ENCODE measurements at places on chromosomes 7 and 10. TPM values are rescaled to one million over a fixed set of nuclear protein-coding genes. Genes with fewer than 3 reads are reported as not detected.
A peak's percentile ranks its signal among the peaks of the same experiment; 100 is the strongest.

DNA sequence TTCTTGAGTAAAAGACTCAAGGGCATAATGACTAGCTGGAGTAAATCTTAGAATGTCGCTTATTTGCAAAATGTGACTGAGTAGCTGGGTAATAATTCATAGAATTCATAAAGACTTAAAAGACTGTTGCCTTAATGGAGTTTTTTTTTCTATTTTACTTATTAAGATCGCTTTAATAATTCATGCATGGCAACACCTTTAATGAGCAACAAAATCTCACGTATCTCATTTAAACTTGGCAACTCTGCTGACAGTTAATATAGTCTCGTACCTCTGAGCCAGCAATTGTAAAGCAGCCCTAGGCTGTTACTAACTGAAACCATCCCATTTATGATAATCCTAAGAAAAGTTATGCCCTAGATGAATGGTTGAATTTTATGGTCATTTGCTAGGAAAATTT is 87.8 kb upstream of the SLC26A5 start:
- no peak for DNase-seq

GRCh38 chr7:47948141-47948790 is at the start of gene PKD1L1:
PKD1L1 (minus strand) TSS chr7:47948466; CDS start chr7:47948440, 26 bp downstream.
- DNase-seq, result no peak

- no peak for DNase-seq
These were observed 223.2 kb downstream of the ELMO1 start for GRCh38 chr7:37225285-37225969.

DNA sequence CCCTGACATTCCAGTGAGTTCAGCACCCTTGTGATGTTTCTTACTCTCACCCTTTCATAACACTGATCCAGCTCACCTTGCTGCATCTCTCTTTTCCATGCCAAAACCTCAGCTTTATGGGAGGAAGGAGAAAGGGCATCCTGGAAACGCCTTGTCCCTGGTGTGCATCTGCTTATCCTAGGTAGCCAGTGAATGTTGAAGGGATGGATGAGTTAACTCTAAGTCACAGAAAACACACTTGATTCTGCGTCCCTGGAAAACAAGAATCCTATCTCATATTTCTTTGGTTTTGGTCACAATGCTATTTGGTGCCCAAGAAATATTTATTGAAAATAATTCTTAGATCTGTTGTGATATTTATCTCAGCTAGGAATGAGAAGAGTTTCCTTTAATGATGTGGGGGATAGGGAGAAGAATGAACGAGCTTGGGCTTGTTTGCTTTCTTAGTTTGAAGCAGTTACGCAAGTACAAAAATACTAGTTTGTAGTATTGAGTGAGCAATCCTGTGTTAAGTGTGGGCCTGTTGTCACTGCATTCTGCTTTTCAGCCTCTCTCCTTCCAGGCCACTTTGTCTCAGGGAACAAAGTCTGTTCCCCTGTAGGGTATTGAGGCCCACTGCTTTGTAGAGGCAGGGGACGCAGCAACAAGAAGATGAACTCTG is 126.5 kb downstream of the ARID5B start:
- no peak for DNase-seq

DNA sequence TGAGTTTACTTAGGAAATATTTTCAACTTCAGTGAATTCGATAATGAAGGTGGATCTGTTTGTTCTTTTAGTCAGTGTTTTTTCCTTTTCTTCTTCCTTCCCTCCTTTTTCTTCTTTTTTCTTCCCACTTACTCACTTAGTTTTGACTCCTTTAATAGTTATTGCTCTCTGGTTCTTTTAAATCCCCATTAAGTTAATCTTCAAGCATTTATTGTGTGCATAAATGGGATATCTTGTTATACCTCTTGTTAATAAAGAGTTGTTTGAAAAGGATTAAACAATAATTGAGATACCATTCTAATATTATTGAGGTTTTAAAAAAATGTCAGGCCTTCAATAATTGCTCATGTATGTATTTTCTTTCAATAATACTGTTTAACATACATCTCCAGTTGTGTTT is 19.5 kb downstream of the STAM start:
- DNase-seq, result no peak

DNA sequence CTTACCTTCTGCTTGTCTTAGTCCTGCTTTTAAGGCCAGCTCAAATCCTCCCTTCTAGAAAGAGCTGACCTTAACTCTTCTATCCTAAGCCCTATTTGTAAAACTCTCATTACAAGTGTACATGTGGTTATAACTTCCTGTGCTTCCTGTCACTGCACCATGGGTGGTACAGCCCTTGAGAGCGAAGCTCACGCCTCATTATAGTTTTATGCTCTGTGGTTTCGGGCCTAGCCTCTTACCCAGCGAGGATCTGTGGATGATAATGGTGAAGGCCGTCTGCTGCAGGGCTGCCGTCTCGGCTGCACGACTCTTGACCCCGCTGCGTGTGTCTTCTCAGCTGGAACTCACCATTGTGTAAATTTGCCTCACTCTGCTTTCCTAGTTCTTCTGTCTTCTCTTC is 74.6 kb downstream of the CUL1 start:
- DNase-seq, result no peak

GRCh38 chr7:44430054-44430453 is 60.4 kb downstream of the NUDCD3 start:
- DNase-seq, result no peak

RET gene
- total RNA-seq, result 5.9 TPM

LRRC4 gene
- not detected for total RNA-seq

KLLN gene
- 1.4 TPM for total RNA-seq

GRCh38 chr7:501526-501925 is 18.1 kb downstream of the PDGFA start:
- DNase-seq, result no peak

GRCh38 chr7:81114633-81115032 is 195.8 kb upstream of the SEMA3C start:
- DNase-seq, result no peak

DNA sequence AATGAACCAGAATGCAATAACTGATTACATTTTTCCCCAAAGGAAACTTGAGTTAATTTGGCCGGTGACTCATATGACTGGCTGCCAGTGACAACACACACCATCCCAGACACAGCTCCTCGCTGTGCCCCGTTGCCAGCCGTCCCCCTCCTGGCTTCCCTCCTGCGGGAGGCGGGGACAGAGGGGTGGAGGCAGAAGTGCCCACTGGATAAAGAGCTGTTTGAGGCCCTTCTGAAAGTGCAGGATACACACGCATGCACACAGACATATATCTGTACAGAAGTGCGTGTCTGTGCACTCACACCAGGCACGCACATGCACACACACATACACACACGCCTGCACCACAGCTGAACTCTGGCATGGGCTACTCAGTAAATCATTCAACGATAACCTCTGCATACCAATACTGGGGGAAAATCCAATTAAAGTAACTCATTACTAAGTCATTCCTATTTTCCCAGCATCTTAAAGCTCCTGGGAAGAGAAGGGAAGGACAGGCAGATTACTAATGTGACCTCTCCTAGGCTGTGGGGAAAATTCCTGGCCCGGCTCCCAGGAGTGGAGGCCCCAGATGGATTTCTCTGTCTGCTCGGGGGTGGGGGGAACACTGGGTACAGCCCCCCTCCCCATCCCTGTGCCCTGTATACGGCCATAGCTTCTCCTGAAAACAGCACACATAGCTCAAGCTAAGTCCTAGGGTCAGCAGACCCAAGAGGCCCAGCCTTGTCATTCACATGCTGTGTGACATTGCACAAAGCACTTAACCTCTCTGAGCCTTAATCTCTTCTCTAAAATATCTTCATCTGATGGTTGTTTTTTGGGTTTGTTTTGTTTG is 52.3 kb upstream of the MYL10 start:
- peak; percentile 26 for DNase-seq

DNA sequence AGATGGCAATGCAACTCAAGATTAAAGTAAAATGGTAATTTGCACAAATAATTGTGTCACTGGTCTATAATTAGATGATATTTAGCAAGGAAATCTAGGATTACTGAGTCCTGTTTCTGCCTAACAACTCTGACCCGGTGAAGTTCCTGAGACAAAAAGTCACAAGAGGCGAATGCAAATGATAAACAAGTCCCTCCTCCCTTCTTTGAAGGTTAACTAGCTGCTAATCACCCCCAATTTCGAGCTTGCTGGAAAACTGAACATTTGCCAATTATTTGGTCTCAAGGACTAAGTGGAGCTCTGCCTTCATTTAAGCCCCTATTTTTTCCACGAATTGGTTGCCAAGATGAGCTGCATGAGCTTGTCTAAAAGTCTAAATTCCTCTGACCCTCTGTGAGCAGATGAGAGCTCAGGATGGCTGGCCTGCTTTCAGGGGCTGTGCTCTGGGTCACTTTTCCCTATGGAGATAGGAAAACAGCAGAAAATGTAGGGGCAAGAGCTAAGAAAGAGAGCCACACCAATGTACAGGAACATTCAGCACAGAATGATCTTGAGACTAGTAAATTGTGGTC is 127.3 kb downstream of the MBL2 start:
- no peak for DNase-seq

DNA sequence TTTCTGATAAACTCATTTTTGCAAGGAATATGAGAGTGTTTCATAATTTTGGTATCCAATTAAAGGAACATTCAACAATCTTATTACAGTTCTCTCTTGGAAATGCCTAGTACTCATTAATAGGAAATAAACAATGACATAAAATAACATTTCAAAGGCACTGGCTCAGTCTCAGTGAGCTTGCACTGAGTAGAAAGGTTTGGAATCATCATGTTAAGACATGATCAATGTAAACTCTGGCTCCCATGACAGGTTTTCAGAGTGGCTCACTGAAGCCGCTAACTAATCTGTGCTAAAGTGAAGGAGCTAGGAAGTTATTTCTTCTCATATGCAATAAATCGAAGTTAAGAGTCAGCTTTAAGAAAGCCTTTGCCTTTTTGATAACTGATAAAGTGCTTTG is 203.3 kb upstream of the HGF start:
- no peak for DNase-seq

DNA sequence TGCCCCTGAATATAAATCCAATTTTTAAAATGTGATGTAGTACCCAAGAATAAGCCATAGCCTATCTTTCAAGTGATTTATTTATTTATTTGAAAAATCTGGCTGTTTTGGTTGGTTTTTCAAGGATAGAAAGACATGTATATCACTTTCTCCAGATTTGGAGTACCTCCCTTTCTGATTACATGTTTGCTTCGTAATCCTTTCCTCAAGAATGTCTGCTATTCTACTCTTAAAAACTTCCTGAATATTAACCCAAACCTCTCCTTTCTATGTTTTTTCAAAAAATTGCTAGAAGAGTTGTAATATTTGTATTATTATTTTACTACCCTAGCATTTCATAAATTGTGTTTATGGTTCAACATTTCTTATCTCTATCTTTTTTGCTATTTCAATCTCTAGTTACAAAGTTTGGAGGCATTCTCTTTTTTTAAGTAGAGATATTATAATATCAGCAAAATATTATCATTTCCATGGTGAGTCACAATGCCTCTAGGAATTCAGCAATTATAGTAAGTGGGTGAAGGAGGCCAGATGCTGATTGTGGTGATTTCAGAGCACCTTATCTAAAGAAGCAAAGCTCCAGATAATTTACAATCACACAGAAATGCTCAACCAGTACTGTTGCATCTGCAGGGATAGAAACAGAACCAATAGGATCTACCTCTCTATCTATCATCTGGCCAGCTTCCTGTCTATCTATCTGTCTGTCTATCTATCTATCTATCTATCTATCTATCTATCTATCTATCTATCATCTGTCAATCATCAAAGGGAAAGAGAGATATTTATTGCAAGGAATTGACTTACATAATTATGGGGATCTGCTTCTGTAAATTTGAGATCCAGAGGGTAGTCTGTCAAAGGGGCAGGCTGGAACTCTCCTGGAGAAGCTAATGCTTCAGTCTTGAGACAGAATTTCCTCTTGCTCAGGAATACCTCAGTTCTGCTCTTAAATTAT is 412.5 kb upstream of the SEMA3C start:
- DNase-seq, result no peak

DNA sequence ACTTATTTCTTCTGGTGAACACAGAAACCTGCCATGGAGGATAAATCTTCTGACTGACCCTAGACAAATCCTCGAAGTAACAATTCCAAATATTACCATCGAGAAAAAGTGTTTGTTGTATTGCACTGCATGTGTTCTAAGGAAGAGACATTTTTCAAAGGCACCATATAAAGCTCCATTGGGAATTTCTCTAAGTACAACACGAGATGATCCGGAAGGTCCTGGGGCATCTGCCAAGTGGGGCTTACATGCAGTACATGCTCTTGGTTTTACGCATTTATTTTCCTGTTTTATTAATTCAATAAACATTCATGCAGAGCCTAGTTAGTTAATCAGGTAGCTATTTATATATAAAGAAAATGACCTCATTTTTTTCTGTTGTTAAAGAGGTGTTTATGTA is 692.0 kb upstream of the IGFBP3 start:
- DNase-seq, result no peak

DNA sequence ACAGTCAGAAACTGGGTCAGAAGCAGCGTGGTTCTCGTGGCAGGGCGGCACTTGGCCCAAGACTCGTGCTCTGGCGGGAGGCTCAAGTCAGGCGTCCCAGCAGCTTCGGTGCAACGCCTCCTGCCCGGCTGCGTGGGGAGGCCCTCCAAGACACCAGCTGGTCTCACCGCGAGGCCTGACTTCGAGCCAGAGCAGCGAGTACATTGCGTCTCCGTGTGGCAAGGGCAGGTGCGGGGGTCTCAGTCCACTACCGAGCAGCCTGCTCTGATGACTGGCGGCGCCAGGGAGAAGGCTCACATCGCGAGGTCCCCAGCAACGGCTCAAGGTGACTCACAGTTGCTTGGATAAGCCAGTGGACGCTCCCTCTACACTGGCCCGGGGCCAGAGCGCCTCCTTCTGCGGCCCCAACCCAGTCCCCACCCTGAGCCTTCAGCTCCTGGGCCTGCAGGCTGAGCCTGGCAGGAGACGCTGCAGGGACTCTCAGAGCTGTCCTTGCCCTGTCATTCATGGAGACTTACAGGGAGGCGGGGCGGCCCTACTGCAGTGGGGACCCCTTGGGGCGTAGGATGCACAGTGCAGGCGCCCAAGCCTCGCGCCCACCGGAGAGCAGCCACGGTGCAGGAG is 41.9 kb upstream of the PRKAR1B start:
- no peak for DNase-seq

GRCh38 chr10:127715782-127716378 is 21.1 kb upstream of the FOXI2 start:
- peak; percentile 46 for DNase-seq

GRCh38 chr7:151402029-151402835 is 7.6 kb downstream of the WDR86 start:
- no peak for DNase-seq

RBM33 gene
- 64.3 TPM for total RNA-seq

GRCh38 chr7:140621401-140622021 is 19.1 kb downstream of the DENND2A start:
- no peak for DNase-seq

- DNase-seq, result no peak
These were observed 169.0 kb upstream of the TMEM229A start for GRCh38 chr7:124201768-124202349.

DNA sequence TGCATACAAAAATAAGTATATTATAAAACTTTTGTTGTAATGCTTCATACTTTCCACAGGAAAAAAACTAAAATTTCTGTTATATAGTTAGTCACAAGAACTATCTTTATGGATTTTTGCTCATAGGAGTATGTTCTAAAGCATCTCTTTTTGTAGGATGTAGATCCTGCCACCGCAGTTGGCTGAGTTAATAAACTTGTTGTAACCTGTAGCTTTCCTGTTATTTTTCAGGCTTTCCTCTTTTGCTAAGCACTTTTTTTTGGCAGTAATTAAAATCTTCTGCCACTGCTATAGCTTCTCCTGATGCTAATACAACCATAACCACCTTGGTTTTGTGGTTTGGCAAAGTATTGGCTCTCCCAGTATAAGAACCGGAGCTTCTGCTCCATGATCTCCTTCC is 60.3 kb downstream of the WNT2 start:
- DNase-seq, result no peak
